ENCODE measurements at places on chromosomes 12 and 14. TPM values are rescaled to one million over a fixed set of nuclear protein-coding genes. Genes with fewer than 3 reads are reported as not detected.

Gene P2RX7
- 2.4 TPM for total RNA-seq

Gene LRRC10
- not detected for total RNA-seq

Gene ADAM20
- not detected for total RNA-seq

Gene CLMN
- total RNA-seq, result 3.7 TPM

Gene C14orf39
- total RNA-seq, result not detected

Gene EGLN3
- total RNA-seq, result 27.8 TPM

Gene WBP11
- 21.3 TPM for total RNA-seq

Gene CDKN3
- 180 TPM for total RNA-seq

Gene PLBD1
- total RNA-seq, result not detected

Gene RNASE9
- not detected for total RNA-seq

Gene ITFG2
- total RNA-seq, result 9.5 TPM

Gene TSPAN9
- 15.8 TPM for total RNA-seq

Gene TDRD9
- total RNA-seq, result not detected

Gene PTGDR
- not detected for total RNA-seq

Gene LETMD1
- 32.1 TPM for total RNA-seq

Gene RERGL
- not detected for total RNA-seq

Gene CCDC38
- not detected for total RNA-seq

Gene COX8C
- not detected for total RNA-seq

Gene RPL10L
- not detected for total RNA-seq

Gene BCL2L14
- not detected for total RNA-seq

Gene PRPH
- not detected for total RNA-seq

Gene PHC1
- 20.9 TPM for total RNA-seq

Gene PTGER2
- total RNA-seq, result 5.7 TPM

Gene TSPAN8
- 1.2 TPM for total RNA-seq

Gene SERPINA12
- not detected for total RNA-seq

Gene KRT74
- not detected for total RNA-seq

Gene FAM234B
- total RNA-seq, result 5.1 TPM

Gene SOAT2
- 0.06 TPM for total RNA-seq

Gene IFNG
- not detected for total RNA-seq

Gene BICDL1
- total RNA-seq, result 1.4 TPM

Gene VRTN
- total RNA-seq, result not detected

Gene RNASE7
- total RNA-seq, result not detected

Gene RERG
- 0.14 TPM for total RNA-seq

Gene INHBC
- not detected for total RNA-seq

Gene SDR39U1
- 8.6 TPM for total RNA-seq

Gene SLC7A7
- total RNA-seq, result 13.9 TPM

Gene KRT72
- total RNA-seq, result not detected

Gene SIX6
- not detected for total RNA-seq

Gene STON2
- total RNA-seq, result 6.3 TPM
